Fibroblast of the conjunctiva (primary cell): ENCODE measurements at places on chromosomes 5 and 9.

DNA sequence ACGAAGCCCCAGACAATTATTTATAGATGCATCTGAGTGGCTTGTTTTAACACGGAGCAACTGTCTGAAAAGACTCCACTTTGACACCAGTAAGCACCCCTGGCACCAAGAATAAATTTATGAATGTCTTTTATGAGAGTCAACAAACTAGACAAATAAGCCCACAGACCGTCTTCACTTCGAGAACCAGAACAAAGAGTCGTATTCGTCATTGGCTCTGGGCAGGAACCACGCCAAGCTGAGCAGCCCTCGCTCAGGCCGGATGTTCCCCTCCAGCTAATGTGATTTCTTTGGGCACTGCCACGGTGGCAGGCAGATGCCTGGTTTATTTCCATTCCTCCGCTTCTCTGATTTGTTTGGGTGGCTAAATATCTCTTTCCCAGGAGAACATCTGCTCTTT lies 91.9 kb upstream of the STC2 start:
- DNase-seq, result no peak

GRCh38 chr5:17879276-17879675 lies 245.0 kb downstream of the TAF11L14 start:
- DNase-seq, result no peak

GRCh38 chr9:20200991-20201431 lies 412.2 kb upstream of the SLC24A2 start:
- no peak for DNase-seq

DNA sequence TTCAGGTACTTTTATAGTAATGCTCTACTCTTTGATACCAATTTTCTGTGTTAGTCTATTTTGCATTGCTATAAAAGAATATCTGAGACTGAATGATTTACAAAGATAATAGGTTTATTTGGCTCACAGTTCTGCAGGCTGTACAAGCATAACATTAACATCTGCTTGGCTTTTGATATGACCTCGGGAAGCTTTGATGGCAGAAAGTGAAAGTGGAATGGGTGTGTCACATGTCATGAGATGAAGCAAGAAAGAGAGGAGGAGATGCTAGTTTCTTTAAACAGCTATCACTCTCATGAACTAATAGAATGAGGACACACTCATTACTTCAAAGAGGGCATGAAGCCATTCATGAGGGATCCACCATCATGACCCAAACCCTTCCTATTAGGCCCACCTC lies 270.9 kb upstream of the IL12B start:
- DNase-seq, result peak; percentile 10

GRCh38 chr5:44797841-44798240 lies 10.9 kb upstream of the MRPS30 start:
- no peak for DNase-seq

DNA sequence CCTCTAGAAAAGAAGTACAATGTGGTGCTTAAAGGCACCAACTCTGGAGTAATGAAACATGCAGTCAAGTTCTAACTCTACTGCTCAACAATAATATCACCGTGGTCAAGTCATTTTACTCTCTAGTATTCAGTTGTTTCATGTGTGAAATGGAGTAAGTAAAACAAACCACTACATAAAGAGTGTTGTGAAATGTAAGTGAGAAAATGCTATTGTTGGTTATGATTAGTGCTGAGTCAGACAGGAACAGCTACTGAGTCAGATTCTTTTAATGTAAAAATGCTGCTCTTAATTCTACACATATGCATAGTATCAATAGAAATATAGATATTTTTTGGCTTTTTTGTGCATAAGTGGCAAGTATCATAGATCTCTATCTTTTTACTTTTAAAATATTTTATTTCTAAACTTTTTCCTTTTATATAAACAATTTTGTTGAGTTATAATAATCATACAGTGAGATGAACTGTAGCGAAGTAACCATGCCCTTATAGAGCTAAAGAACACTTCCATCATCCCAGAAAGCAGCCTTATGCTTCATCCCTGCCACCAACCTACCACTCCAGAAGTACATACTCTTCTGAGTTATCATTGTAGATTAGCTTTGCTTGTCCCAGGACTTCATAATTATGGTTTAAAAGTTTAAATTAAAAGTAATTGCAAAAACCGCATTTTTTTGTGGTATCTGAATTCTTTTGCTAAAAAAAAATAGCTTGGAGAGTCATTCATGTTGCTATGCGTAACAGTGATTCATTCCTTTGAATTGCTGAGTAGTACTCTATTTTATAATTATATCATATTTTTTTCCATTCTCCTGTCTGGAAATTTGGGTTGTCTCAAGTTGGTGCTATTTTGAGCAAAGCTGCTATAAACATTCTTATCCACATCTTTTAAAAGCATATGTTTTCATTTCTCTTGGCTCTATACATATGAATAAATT lies 548.2 kb upstream of the CLINT1 start:
- DNase-seq, result peak; percentile 64

DNA sequence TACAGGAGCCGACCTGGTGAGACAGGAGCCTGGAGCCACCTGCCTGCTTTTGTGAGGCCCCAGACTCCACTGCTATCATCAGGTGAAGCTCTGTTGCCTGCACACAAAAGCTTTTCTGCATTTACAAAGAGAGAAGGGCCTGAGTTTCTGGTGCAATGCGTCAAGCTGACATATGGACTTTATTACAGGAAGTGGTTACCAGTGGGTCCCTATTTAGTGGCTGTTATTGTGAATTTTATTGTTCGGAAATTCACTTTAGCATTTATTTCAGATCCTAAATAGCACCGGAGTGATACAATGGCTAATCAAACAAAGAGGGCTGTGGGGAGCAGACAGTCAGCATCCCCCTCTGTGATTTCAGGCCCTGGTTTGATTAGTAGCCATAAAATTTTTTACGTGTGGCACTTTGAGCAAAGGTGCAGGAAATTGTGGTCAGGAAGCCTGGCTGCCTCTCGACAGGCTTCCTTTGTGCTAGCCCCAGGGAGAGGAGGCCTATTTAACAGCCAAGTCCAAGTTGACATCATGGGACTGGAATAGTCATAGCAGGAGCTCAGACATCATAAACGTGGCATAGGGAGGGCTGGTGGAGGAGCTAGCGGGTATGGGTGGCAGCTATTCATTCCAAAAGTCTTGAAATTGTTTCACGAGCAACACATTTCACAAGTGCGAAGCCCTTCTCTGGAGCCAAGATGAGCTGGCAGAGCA lies 8.4 kb downstream of the TGFBI start:
- no peak for DNase-seq

- no peak for DNase-seq
These were observed 127.0 kb downstream of the ADAMTS2 start for GRCh38 chr5:179217956-179218942.

- peak; percentile 96 for DNase-seq
These were observed 50.7 kb upstream of the SLC30A5 start for GRCh38 chr5:69042915-69043654.

- DNase-seq, result peak; percentile 64
These were observed 86.3 kb upstream of the RPS23 start for GRCh38 chr5:82364497-82364896.

GRCh38 chr5:10876006-10876744 lies 115.1 kb upstream of the DAP start:
- DNase-seq, result no peak

DNA sequence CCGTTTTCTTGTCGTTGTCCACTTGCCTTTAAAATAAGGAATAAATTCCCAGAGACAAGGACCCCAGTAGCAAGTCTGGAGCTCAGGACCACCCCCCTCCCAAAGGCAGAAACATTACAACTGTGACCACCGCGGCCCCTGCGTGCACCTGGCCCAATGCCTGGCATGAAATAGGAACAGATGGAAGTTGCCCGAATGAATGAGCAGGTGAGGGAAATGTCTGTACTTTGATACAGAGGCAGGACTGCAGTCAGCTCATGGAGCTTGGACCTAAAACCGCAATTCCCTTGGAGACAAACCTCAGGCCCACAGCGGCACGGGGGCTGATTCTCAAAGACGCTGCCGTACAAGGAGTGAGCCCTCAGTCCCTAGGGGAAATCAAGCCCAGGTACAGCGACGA lies 55.3 kb upstream of the SARDH start:
- no peak for DNase-seq

GRCh38 chr9:137108608-137109249 lies 5.8 kb downstream of the DPP7 start:
- DNase-seq, result no peak

GRCh38 chr5:1726469-1726865 lies 73.2 kb downstream of the MRPL36 start:
- no peak for DNase-seq

- no peak for DNase-seq
These were observed 732 bp downstream of the PBX3 start for GRCh38 chr9:125747765-125748445.

- DNase-seq, result peak; percentile 93
These were observed 102.3 kb downstream of the ENC1 start for GRCh38 chr5:74538206-74538661.

DNA sequence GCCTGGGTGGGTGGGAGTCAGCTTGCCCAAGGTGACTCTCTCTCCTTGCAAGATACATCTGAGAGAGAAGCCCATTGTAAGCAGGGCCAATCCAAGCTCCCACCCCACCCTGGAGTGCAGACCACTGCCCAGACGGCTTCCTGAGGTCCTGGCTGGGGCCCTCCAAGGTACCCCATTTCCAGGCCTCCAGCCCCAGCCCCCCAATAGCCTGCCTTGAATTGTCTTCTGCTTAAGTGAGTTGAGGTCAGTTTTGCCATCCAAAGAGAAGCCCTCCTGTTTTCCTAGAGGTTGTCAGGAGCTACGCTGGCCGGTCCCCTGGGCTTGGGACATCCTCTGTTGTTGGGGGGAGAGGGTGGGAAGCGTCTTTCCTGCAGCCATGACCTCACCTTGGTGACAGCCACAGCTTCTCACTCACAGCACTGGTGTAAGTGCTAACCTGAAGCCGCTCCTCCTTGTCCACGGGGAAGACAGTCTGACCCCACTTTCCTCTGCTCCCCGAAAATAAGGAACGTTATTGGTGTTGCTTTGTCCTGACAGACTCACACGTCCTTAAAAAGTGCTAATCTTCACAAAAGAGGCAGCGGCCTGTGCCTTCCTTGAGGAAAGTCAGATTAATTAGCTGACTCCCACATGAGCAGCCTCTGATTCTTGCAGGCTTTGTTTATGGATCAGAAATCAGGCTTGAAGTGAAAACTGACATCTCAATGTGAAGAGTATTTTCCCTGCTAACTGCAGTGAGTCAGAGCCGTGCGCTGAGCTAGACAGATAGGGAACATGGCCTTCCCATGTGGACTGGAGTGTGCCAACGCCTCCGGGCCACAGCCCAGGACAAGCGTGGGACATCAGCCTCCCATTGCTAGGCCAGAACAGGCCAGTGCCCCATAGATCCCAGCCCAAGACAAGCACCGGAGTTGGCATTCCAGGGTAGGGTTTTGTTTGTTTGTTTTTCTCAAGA lies 52.3 kb downstream of the ADAMTS2 start:
- DNase-seq, result no peak

DNA sequence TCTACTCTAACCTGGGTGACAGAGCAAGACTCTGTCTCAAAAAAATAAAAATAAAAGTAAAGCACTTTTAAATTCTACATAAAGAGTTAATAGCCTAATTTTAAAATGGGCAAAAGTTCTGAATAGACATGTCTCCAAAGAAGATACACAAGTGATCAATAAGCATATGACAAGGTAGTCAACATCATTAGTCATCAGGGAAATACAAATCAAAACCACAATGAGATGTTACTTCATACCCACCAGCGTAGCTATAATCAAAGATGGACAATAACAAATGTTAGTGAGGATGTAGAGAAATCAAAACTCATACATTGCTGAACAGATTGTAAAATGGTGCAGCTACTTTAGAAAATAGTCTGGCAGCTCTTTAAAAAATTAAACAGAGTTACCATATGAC lies 64.1 kb downstream of the IQGAP2 start:
- no peak for DNase-seq

- no peak for DNase-seq
These were observed 11.6 kb upstream of the ZNF367 start for GRCh38 chr9:96429732-96430131.

DNA sequence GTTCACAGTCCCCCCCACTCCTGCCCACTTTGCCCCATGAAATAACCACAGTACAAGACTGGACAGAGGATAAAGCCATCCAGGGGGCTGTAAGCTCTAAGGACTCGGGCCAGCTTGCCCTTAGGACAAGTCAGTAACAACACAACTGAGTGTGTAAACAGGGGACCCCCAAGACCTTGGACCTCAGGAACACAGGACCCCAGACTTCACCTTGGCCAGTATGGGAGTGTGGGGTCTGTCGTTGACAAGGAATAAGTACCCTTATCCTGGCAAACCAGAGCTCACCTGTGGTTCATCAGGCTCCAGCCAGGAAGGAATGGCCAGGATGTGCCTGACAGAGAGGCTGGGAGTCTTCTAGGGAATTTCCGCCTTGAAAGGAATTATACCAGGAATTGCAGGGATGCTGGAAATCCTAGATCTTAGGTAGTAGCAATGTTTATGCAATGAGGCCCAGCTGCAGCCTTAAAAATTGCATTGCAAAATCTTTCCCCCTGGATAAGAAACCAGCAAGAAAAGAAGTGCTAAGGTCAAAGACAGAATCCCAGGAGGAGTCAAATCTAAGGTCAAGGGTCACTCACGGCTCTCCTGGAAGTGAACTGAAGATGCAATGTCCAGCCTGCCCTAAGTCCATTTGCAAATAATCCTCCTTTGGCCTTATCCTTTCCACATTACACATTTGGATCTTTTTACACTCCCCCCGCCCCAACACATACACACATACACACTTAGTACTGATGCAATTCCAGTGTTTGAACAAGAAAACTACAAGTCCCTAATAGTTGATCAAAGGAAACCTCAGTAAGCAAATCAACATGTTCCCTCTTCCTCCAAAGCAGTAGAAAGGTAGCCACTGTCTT lies 27.3 kb upstream of the TDRD7 start:
- DNase-seq, result no peak

DNA sequence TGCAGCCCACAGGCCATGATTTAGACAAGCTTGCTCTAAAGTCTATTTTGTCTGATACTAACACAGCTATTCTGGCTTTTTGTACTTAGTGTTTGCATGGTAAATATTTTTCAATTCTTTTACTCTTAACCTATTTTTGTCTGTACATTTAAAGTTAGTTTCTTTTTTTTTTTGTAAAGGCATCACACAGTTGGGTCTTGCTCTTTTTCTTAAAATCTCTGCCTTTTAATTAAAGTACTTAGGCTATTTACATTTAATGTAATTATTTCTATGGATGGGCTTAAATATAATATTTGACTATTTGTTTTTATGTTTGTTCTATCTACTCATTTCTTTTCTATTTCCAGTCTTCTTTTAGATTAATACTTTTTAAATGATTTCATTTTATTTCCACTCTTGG lies 49.7 kb upstream of the MAST4 start:
- no peak for DNase-seq

GRCh38 chr5:121870489-121870888 lies 18.8 kb downstream of the FTMT start:
- peak; percentile 18 for DNase-seq

GRCh38 chr9:12776513-12777055 lies 1.8 kb downstream of the LURAP1L start:
- DNase-seq, result no peak

DNA sequence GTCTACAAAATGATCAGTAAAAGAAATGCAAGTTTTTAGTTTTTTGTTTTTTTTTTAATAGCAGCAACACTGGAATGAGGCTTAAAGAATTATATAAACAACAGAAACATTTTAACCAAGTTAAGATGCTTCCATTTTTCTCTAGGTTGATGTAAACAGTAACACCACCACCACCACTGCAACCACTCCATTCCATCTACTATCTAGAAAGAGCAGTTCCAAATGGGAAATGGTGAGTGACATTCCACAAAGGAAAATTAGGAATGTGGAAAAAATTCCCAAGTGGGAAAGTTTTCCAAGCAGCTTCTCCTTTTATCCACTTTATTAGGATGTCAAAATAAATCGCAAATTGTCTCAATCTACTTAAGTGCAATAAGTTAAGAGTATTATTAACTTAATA lies 32.6 kb downstream of the SLC38A9 start:
- no peak for DNase-seq

GRCh38 chr5:180201051-180201987 lies 7.7 kb downstream of the RASGEF1C start:
- no peak for DNase-seq
